HepG2 (cell line): ENCODE measurements at places on chromosomes 13 and 19. TPM values are rescaled to one million over a fixed set of nuclear protein-coding genes. Genes with fewer than 3 reads are reported as not detected.

The PLEKHA4 gene
- 4.3 and 6.0 TPM in 2 replicates for total RNA-seq

The ZNF667 gene
- not detected in 2 replicates for total RNA-seq

The MOB3A gene
- total RNA-seq = 3.5 and 4.3 TPM in 2 replicates

The ZNF470 gene
- not detected in 2 replicates for total RNA-seq

The SSBP4 gene
- total RNA-seq = 19.3 and 39.5 TPM in 2 replicates

The CAB39L gene
- total RNA-seq = 6.1 and 8.3 TPM in 2 replicates

The SCGB2B2 gene
- not detected in 2 replicates for total RNA-seq

The RASAL3 gene
- total RNA-seq = not detected in 2 replicates

The CYP2A7 gene
- total RNA-seq = not detected in 2 replicates

The PSPN gene
- total RNA-seq = 0.95 and 1.1 TPM in 2 replicates

The SPC24 gene
- total RNA-seq = 46.2 and 63.2 TPM in 2 replicates

The SETDB2 gene
- 8.7 and 9.5 TPM in 2 replicates for total RNA-seq

The FARSA gene
- 68.0 and 72.0 TPM in 2 replicates for total RNA-seq

The GNA15 gene
- total RNA-seq = not detected in 2 replicates

The FCAR gene
- total RNA-seq = not detected in 2 replicates

The PROZ gene
- 2.1 and 5.6 TPM in 2 replicates for total RNA-seq

The KLK12 gene
- total RNA-seq = not detected in 2 replicates

The HOMER3 gene
- 16.0 and 21.3 TPM in 2 replicates for total RNA-seq

The CD22 gene
- 0.49 and 0.71 TPM in 2 replicates for total RNA-seq

The TMEM238 gene
- total RNA-seq = not detected in 2 replicates

The SIGLEC12 gene
- not detected in 2 replicates for total RNA-seq

The ASPDH gene
- total RNA-seq = 1.1 and 2.2 TPM in 2 replicates

The F2RL3 gene
- not detected in 2 replicates for total RNA-seq

The WTIP gene
- 9.0 and 15.0 TPM in 2 replicates for total RNA-seq

The RFPL4AL1 gene
- total RNA-seq = not detected in 2 replicates

The IZUMO2 gene
- total RNA-seq = not detected in 2 replicates

The VN1R2 gene
- not detected in 2 replicates for total RNA-seq

The TNFRSF19 gene
- total RNA-seq = 47.7 and 77.7 TPM in 2 replicates

The DHDH gene
- 0.13 and 0.29 TPM in 2 replicates for total RNA-seq

The NDUFS7 gene
- total RNA-seq = 41.9 and 66.9 TPM in 2 replicates

The ZNF534 gene
- 0.04 TPM in 1 of 2 replicates, not detected in the other for total RNA-seq

The CEACAM5 gene
- total RNA-seq = not detected in 2 replicates

The KIR2DL1 gene
- total RNA-seq = not detected in 2 replicates

The GFY gene
- total RNA-seq = not detected in 2 replicates

The ZNF541 gene
- total RNA-seq = 0.04 TPM in 1 of 2 replicates, not detected in the other

The TSKS gene
- not detected in 2 replicates for total RNA-seq

The CADM4 gene
- total RNA-seq = 6.4 and 16.0 TPM in 2 replicates

The U2AF1L4 gene
- 4.7 and 7.9 TPM in 2 replicates for total RNA-seq

The C19orf85 gene
- total RNA-seq = not detected in 2 replicates

The LCP1 gene
- total RNA-seq = 1.6 and 2.1 TPM in 2 replicates

The PLIN4 gene
- total RNA-seq = 0.80 and 1.3 TPM in 2 replicates

The CEACAM16 gene
- not detected in 2 replicates for total RNA-seq

The SPTBN4 gene
- 0.11 TPM in 1 of 2 replicates, not detected in the other for total RNA-seq

The TMEM38A gene
- total RNA-seq = 1.7 and 4.8 TPM in 2 replicates

The RAB11B gene
- total RNA-seq = 6.0 and 11.5 TPM in 2 replicates

The TPTE2 gene
- total RNA-seq = not detected in 2 replicates

The CACNA1A gene
- total RNA-seq = not detected in 2 replicates

The MYO1F gene
- 0.09 and 0.13 TPM in 2 replicates for total RNA-seq
